ENCODE measurements at places on chromosomes 6 and 20. TPM values are rescaled to one million over a fixed set of nuclear protein-coding genes. Genes with fewer than 3 reads are reported as not detected.

Gene ASIP
- 0.32 TPM for total RNA-seq

Gene KHDC1L
- 1.1 TPM for total RNA-seq

Gene SEMG1
- total RNA-seq, result not detected

Gene SNHG17
- total RNA-seq, result 13.4 TPM

Gene GATA5
- not detected for total RNA-seq

Gene CLPSL2
- not detected for total RNA-seq

Gene CRISP3
- not detected for total RNA-seq

Gene EDEM2
- 33.8 TPM for total RNA-seq

Gene ERMARD
- 14.9 TPM for total RNA-seq

All from hair follicle dermal papilla cell (primary cell).